Glutamatergic neuron (in vitro differentiated cells): ENCODE measurements at places on chromosomes 7 and 10.

- H3K4me1 ChIP-seq: peaks cover 10% of the 10 kb centered on the region
- H3K27me3 ChIP-seq: peaks cover 20% of the 10 kb centered on the region
- no peak overlapping the region for H3K27ac ChIP-seq
- peak; percentile 49 for DNase-seq
- H3K36me3 ChIP-seq: no peaks in the 10 kb centered on the region
Measured at GRCh38 chr7:30681815-30682211, 443 bp downstream of the CRHR2 start.

GRCh38 chr7:131108212-131108940 lies 219.3 kb upstream of the MKLN1 start:
- DNase-seq: peak; percentile 64
- peaks cover 7% of the 10 kb centered on the region for H3K27me3 ChIP-seq
- peaks cover 13% of the 10 kb centered on the region for H3K4me1 ChIP-seq
- H3K4me3 ChIP-seq: peak overlapping the region; percentile 97

DNA sequence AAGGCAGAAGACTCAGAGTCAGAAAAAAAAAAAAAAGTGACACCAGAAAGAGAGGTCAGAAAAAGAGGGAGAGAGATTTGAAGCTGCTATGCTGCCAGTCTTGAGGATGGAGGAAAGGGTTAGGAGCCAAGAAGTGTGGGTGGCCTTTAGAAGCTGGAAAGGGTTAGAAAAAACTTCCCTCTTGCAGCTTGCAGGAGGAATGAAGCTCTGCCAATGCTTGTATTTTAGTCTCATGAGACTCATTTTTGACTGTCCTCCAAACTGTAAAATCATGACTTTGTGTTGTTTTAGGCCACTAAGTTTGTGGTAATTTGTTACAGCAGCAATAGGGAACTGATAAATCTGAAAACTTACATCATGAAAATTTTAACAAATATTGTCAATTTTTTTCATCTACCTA lies 127.7 kb upstream of the NOBOX start:
- no peak overlapping the region for H3K4me3 ChIP-seq
- H3K36me3 ChIP-seq: no peaks in the 10 kb centered on the region
- no peak for DNase-seq

DNA sequence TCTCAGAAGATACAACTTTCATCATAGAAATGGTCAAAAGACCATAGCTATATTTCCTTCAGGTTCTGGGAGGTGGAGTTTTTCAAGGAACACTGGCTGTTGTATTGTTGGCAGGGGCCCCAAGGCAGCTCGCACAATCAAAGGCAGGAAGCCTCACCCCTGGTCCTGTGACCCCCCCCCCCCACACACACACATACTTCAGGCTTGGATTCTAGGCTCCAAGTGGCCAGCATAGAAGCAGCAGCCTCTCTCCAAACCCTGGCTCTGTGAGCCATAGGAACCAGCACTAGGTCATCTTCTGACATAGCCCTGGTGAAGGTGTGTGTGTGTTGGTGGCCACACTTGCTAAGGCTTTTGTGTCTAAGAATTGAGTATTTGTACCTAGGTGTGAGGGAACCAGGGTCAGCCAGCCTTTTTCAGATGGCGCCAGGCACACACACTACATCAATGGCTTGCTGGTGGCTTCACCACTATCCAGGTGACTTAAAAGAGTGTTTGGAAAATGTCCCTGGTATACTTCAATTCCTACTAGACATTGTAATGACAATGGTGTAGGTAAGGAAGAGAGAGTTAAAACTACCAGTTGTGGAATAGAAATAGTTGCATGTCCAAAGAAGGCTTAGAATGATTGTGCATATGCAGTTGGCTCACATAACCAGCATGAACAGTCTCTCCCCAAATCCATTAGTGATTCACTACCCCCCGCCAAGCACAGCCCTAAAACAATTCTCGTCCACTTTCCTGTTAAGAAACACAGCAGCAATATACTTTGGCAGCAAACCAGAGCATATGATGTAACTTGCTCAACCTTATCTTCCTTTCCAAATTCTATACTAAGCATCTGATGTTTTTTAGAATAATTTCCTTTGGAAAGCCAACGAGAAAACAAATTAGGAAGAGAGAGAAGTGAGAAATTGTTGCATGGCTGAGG lies 91.3 kb downstream of the AVL9 start:
- peaks cover 8% of the 10 kb centered on the region for H3K27me3 ChIP-seq
- H3K36me3 ChIP-seq: no peaks in the 10 kb centered on the region
- DNase-seq: no peak
- H3K4me1 ChIP-seq: peaks cover 35% of the 10 kb centered on the region
- peak overlapping the region; percentile 11 for H3K27ac ChIP-seq
- H3K4me3 ChIP-seq: no peak overlapping the region

- peaks cover 1% of the 10 kb centered on the region for H3K4me1 ChIP-seq
- H3K36me3 ChIP-seq: no peaks in the 10 kb centered on the region
- DNase-seq: no peak
- H3K27ac ChIP-seq: no peak overlapping the region
- peaks cover 2% of the 10 kb centered on the region for H3K27me3 ChIP-seq
Measured at GRCh38 chr7:44541-44896, 147.9 kb upstream of the FAM20C start.
